Tracheal epithelial cell (primary cell): ENCODE measurements at places on chromosomes 1 and 21. TPM values are rescaled to one million over a fixed set of nuclear protein-coding genes. Genes with fewer than 3 reads are reported as not detected.

ACOT11 gene
- 3.4 and 4.9 TPM in 2 replicates for total RNA-seq

NUDT17 gene
- 2.7 and 3.2 TPM in 2 replicates for total RNA-seq

FGR gene
- total RNA-seq, result 0.64 and 0.72 TPM in 2 replicates

CELA2A gene
- not detected in 2 replicates for total RNA-seq

ARTN gene
- total RNA-seq, result 30.6 and 37.7 TPM in 2 replicates

OXCT2 gene
- total RNA-seq, result 0.64 and 0.72 TPM in 2 replicates

PARK7 gene
- 141 and 142 TPM in 2 replicates for total RNA-seq

MIXL1 gene
- total RNA-seq, result not detected in 2 replicates

PDE9A gene
- total RNA-seq, result 2.2 and 2.6 TPM in 2 replicates

APCS gene
- not detected in 2 replicates for total RNA-seq

TMPRSS3 gene
- not detected in 2 replicates for total RNA-seq

SAMD11 gene
- total RNA-seq, result 0.48 and 0.64 TPM in 2 replicates

DNALI1 gene
- 0.21 and 0.48 TPM in 2 replicates for total RNA-seq

OR10J4 gene
- not detected in 2 replicates for total RNA-seq

OR2AK2 gene
- not detected in 2 replicates for total RNA-seq

ANGPTL3 gene
- total RNA-seq, result not detected in 2 replicates

ZRANB2 gene
- 21.0 and 25.2 TPM in 2 replicates for total RNA-seq
